Cardiac septum (tissue), 1 donor: ENCODE measurements at places on chromosomes 6 and 20. TPM values are rescaled to one million over a fixed set of nuclear protein-coding genes. Genes with fewer than 3 reads are reported as not detected.

Gene RFX6
- total RNA-seq, result not detected

Gene PDYN
- total RNA-seq, result not detected

Gene PCK1
- 0.48 TPM for total RNA-seq

Gene RCAN2
- total RNA-seq, result 281 TPM

Gene CLIC1
- 131 TPM for total RNA-seq

Gene MAK
- total RNA-seq, result 0.08 TPM

Gene RIPOR3
- total RNA-seq, result 3.4 TPM

Gene NRN1
- 10.4 TPM for total RNA-seq

Gene F13A1
- 50.9 TPM for total RNA-seq

Gene TSBP1
- not detected for total RNA-seq

Gene HCRTR2
- not detected for total RNA-seq
